Right lobe of liver (tissue), 6 donors: ENCODE measurements at places on chromosomes 12 and 14. TPM values are rescaled to one million over a fixed set of nuclear protein-coding genes. Genes with fewer than 3 reads are reported as not detected.

DNA sequence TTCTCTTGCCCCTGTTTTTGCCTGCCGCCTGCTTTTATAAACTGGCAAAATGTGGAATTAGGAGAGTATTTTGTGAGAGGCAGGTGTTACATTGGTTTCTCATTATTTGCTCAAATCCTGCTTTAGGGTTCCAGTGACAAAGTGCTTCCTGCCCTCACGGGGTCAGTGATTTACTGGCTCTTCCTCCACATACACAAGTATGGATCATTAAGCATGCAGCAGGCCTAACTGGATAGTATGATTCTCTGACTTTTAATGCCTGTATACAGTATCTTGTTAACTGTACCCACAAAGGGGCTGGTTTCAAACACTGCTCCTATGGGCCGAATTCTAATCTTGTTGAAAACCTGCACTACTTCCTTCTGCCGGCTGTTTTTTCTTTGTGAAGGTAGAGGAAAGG, 63.2 kb downstream of the PTCSC3 start:
- DNase-seq, result no peak

DNA sequence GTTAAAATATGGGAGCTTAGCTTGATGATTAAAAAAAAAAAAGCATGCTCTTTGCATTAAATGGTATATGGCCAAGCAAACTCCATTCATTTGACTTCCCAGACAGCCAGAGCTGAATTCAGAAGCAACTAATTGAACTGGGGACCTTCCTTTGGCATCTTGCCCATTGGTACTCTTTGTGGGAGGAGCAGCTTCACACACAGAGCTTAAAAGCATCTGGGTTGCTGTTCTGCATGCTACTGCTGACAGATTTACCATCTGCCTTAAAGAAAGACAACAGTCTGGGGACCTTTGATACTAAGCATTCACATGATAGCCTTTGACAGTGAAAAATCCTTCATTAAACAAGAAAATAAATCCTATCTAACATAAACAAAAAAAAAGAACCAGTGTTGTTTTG, 977.9 kb downstream of the TMTC2 start:
- no peak for DNase-seq

Gene IL26
- not detected for total RNA-seq

- no peak for DNase-seq
Measured at GRCh38 chr12:80299219-80299618, 144.8 kb upstream of the PTPRQ start.

Gene ACOT6
- total RNA-seq, result 0.49 TPM
